AG04450 (cell line): ENCODE measurements at places on chromosomes 4 and X. TPM values are rescaled to one million over a fixed set of nuclear protein-coding genes. Genes with fewer than 3 reads are reported as not detected.

The CLGN gene
- polyA plus RNA-seq: 1.6 and 2.7 TPM in 2 replicates

GRCh38 chr4:22501715-22502095 lies 14.2 kb downstream of the ADGRA3 start:
- no peak for DNase-seq

DNA sequence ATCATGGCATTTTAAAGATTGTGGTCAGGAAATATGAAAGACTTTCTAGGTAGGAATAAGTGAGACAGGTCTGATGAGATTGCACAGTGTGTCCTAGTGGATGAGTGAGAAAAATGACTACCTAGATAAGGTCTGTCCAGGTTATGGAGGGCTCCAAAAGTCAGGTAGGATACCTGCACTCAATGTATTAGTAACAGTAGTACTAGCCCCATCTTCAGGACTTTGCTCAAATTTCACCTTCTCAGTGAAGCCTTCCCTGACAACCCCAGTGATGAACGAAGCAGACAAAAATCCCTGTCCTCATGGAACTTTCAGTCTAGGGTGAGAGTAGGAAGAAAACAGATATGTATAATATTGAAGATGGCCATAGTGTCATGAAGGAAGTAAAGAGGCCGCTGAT lies 85.7 kb downstream of the ZIC3 start:
- no peak for DNase-seq

The EDNRA gene
- 28.4 and 38.4 TPM in 2 replicates for polyA plus RNA-seq

- no peak for DNase-seq
Observed at GRCh38 chrX:150058728-150059127, 120.4 kb upstream of the EOLA2 start.

GRCh38 chrX:117397844-117398243 lies 718.8 kb downstream of the KLHL13 start:
- no peak for DNase-seq

The ADH7 gene
- polyA plus RNA-seq: not detected in 2 replicates

The FAT1 gene
- 415 and 422 TPM in 2 replicates for polyA plus RNA-seq
